ENCODE measurements at places on chromosomes 4 and X.

DNA sequence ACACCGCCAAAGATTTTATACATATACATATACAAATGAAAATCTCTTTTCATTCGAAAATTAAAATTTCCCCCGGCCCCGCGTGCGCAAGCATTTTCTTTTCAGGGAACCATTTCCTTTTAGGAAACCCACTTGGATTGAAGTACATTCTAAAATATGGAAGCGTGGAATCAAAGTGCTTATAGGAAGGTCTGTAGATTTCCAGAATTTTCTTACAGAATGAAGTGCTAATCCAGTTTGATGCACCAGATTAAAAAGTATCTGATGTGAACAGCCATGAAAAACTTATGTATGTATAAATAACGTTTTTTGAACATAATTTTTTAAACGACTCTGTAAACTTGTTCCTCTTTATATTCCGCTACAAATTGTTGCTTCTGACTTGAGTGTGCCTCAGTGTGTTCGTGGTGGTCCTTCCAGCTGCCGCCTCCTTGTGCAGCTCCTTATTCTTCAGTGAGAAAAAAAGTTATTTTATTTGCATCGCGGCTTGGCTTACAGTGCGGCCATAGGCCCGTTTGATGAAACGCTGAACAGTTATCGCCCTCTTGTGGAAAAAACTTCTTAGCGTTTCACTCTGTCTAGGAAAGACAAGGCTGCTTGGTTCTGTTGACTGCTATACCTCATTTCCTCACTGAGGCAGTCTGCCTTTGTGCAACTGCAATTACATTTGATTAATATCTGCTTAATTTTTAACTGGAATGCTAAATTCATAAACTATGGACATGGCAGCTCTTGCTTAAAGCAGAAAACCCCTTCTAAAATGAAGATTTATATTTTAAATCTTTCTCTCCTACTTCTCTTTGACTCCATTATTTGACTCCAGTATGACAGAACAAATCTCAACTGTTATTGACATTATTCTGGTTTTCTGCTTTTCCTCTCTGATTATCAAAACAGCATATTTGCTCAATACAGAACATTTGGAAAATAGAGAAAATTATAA, 4.7 kb upstream of the NKX6-1 start:
- no peak for DNase-seq

DNA sequence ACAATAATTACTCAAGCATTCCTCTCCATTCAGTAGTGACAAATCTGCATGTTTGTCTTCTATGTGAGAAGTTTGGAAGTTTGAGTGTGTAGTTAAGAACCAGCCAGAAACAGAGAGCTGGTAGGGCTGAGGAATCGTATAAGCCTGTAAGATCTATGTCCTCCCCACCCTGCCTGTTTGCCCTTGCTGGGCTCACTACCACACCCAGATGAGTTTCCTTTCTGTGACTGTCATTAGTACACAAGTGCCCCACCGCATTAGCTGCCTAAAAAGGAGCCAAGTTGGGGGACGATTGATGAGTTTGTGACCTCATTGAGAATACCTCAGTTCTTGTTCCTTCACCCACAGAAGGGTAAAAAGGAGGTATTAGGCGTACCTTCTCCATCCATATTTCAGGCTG, 28.3 kb downstream of the DOCK11 start:
- no peak for DNase-seq

DNA sequence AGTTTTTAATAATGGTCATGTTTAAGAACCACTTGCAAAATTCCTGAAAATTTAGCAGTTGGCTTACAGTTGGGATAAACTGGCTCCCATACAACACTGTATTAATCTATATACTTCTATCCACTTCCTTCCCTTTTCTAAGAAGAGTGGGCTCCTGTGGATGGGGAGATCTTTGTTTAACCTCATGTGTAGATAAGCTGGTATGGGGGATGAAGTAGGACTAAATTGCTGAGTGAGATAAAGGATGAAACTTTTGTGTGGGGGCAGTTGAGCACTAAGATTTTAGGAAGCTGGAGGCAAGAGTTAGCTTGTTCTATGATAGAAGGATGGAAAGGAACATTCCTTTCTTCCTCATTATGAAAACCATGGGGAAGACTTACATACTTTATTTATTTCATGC, 54.6 kb upstream of the ATP8A1 start:
- no peak for DNase-seq

- DNase-seq = no peak
These were observed 25.9 kb upstream of the PRDM5 start for GRCh38 chr4:120948382-120948781.

- DNase-seq = no peak
These were observed 220.3 kb upstream of the BCOR start for GRCh38 chrX:40318076-40318475.

GRCh38 chr4:5050520-5051277, 581 bp upstream of the STK32B start:
- no peak for DNase-seq

DNA sequence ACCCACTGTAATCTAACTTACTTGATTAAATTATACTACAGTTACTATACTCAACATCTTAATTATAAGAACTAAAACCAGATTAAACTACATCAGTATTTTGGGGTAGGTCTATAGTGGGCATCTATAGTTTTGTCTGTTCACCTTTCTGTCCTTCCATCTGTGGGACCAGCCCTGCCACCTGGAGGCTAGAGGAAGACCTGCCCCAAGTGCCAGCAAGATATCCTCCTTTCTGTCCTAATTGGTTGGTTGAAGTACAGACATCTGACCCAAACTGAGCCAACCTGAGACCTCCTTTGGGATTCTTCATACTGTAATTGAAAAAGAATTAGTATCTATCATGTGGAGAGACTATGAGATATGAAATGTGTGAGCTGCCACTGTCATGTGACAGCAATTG, 172.2 kb upstream of the TLL1 start:
- no peak for DNase-seq

DNA sequence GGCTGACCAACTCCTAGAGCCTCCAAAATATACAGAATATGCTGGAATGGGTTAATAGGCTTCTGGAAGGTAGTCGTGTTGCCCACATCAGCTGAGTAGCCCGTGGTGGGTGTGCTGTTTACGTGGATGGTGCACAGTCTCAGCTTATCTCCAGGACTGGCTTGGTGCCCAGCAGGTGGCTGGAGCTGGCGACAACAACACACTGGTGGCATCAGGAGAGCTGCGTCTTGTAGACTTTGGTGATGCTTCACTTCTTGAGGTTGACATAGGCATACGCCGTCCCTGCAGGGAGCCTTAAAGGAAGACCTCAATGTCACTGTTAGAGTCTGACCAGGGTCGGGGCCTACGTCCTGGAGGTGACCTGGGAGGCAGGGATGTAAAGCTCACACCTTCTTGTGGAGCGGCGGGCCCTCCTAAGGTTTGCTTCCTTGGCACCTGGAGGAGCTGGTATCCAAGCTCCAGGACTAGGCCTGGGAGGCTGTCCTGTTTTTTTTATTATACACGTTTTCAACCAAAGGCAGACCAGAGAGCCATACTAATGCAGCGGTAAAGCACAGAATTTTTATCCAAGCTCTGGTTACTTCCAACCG, 26.5 kb upstream of the RBMX start:
- no peak for DNase-seq

DNA sequence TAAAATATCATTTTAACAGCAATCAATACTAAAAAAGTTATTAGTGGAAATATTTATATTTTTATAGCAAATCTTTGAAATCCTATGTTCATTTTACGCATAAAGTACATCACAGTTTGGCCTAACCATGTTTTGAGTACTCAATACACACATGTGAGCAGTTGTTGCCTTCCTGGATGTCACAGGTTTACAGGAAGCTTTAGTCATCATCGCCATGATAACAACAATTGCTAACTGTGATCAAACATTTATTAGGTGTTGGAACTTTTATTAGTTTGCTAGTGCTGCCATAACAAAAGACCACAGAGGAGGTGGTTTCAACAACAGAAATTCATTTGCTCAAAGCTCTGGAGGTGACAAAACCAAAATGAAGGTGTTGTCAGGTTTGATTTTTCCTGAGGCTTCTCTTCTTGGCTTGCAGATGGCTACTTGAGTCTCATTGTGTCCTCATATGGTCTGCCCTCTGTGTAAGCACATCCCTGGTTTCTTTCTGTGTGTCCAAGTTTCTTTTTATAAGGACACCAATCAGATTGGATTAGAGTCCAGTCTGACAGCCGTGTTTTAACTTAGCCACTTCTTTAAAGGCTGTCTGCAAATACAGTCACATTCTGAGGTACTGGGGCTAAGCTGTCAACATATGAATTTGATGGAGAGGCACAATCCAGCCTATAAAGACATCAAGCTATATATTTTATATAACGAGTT, 43.1 kb upstream of the BOD1L1 start:
- no peak for DNase-seq

- no peak for DNase-seq
These were observed 695 bp downstream of the SHROOM3 start for GRCh38 chr4:76435528-76436319.

GRCh38 chr4:89604951-89605350, 232.0 kb downstream of the SNCA start:
- DNase-seq = no peak

DNA sequence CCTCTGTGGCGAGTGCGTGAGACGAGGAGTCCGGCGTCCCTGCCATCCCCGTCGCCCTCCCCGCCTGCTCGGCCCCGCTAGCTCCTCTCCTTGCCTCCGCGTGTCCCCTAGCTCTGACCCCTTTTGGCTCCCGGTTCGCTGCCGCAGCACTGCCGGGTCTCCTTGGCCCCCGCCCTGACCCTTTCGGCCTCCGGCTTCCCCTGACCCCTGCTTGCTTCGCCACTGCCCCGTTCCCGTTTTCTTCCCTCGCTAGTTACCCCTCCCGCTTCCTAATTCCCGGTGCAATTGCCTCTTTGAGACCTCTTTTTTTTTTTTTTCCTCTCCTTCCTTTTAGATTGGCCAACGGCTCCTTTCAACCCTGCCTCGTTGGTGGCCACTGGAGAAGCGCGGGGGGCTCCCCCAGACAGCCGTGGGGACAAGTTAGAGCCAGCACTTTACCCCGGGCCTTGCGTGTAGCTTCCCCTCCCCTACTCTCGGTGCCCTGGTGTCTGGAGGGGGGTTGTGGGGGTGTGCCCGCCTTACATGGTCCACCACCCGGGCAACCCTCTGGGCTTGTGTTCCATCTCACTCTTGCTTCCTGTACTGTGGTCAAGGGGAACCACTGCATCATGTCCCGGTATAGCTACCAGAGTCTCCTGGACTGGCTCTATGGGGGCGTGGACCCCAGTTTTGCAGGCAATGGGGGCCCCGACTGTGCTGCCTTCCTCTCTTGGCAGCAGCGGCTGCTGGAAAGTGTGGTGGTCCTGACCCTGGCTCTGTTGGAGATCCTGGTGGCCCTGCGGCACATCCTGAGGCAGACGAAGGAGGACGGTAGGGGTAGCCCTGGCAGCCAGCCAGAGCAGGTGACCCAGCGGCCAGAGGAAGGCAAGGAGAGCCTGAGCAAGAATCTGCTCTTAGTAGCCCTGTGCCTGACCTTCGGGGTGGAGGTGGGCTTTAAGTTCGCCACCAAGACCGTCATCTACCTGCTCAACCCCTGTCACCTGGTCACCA, 548 bp downstream of the TMEM164 start:
- no peak for DNase-seq

- DNase-seq = no peak
These were observed 103.6 kb downstream of the CHIC2 start for GRCh38 chr4:53960843-53961242.

GRCh38 chrX:153647461-153648357, 706 bp downstream of the DUSP9 start:
- no peak for DNase-seq

- DNase-seq = no peak
These were observed 58.4 kb upstream of the SORBS2 start for GRCh38 chr4:185870366-185870765.

DNA sequence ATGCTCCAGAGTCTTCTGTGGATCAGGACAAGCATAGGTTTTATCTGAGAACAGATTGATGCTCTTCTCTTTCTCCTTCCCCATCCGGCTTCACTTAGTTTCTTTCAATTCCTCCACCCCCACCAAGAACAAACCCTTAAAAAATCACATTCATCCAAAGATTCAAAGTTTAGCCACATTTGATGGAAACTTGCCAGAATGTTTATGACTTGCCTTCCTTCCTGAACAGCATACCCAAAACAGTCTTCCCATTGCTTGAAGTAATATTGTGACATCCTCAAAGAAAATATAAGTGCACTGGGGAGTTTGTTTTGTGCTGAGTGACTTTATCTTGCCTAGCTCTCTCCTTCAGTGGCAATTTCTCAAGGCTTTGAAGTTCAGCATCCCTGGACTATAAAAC, 83.0 kb downstream of the MAGEB17 start:
- no peak for DNase-seq

- DNase-seq = no peak
These were observed 69.3 kb upstream of the IL2 start for GRCh38 chr4:122525865-122526264.

DNA sequence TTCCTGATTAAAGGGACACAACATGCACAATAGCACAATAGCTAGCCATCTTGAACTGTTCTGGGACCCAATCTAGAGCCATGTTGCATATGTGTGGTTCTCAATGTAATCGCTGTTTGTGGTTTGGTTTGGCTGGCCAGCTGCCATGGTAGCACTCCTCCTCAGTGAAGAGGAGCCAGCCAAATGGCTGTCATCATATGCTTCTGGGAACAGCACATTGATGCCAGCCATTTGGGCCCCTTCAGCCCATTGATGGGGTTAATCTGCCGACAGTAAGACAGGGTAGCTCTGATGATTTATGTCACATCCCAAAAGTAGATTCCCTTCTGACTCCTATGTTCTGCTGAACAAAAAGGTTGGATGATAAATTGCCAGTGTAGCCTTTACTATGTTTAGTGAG, 48.5 kb downstream of the AWAT2 start:
- DNase-seq = no peak

- DNase-seq = no peak
These were observed 12.4 kb downstream of the AMELX start for GRCh38 chrX:11305641-11306040.

- DNase-seq = no peak
These were observed 29.4 kb upstream of the ADRA2C start for GRCh38 chr4:3736806-3737205.

DNA sequence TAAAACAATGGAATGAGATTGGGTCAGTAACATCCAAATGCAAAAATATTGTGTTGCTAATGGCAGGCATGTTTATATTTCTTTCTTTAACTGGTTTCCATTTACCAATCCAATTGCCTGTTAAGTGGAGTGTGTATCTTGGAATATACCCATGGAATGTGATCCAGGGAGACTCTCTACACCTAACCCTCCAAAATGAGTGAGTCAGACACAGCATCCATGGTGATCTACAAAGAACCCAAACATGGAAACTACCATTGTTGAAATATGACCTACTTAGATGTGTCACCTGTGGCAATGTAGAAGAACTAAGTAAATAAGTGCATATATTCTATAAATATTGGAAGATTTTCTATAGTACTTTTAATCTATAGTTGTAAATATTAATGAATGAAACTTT, 110.3 kb downstream of the AREG start:
- DNase-seq = no peak

GRCh38 chr4:180394312-180394711, 1848.9 kb upstream of the TENM3 start:
- no peak for DNase-seq

DNA sequence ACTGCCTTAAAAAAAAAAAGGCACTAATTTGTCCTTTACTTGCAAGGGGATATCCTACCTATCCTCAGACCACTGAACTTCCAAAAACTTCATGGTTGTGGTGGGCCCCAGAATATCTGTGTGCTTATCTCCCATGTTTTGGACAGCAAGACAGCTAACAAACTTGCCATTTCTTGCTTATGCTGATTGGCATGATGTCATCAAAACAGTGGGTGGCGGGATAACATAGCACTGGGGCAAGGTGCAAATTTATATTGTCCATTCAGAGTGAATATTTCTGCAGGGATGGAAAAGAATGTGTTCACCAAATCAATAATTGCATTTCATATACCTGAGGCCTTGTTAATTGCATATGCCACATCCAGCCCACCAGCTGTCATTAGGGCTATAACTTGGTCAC, 23.5 kb downstream of the HAUS3 start:
- DNase-seq = no peak

Measured in activated T-helper 1 cell treated with anti-CD3 and anti-CD28 coated beads, Interleukin-2, amount 50 U/mL, for 16 hours (primary cell).